ENCODE measurements at places on chromosomes 2 and 18.

GRCh38 chr2:10202131-10202665, 79.7 kb downstream of the RRM2 start:
- H3K27ac ChIP-seq, result no peak overlapping the region
- DNase-seq, result no peak
- no peaks in the 10 kb centered on the region for H3K36me3 ChIP-seq
- no peak overlapping the region for H3K4me3 ChIP-seq
- no peaks in the 10 kb centered on the region for H3K27me3 ChIP-seq

- no peak overlapping the region for H3K4me3 ChIP-seq
- DNase-seq, result peak; percentile 6
- H3K27me3 ChIP-seq, result no peaks in the 10 kb centered on the region
- H3K27ac ChIP-seq, result peak overlapping the region; percentile 59
Measured at GRCh38 chr2:28251337-28251736, 141.3 kb upstream of the FOSL2 start.

GRCh38 chr18:9115984-9116383, 13.5 kb downstream of the NDUFV2 start:
- no peaks in the 10 kb centered on the region for H3K36me3 ChIP-seq
- H3K4me3 ChIP-seq, result no peak overlapping the region
- DNase-seq, result no peak
- H3K4me1 ChIP-seq, result peaks cover 35% of the 10 kb centered on the region
- no peaks in the 10 kb centered on the region for H3K27me3 ChIP-seq

- H3K36me3 ChIP-seq, result no peaks in the 10 kb centered on the region
- DNase-seq, result no peak
- H3K27me3 ChIP-seq, result no peaks in the 10 kb centered on the region
- no peak overlapping the region for H3K4me3 ChIP-seq
Measured at GRCh38 chr18:69968039-69968438, 20.4 kb upstream of the CD226 start.

- no peaks in the 10 kb centered on the region for H3K36me3 ChIP-seq
- H3K27ac ChIP-seq, result peak overlapping the region; percentile 44
- DNase-seq, result no peak
Measured at GRCh38 chr18:13611601-13612195, 114.7 kb downstream of the FAM210A start.

GRCh38 chr2:6526093-6526824, 339.4 kb downstream of the CMPK2 start:
- no peaks in the 10 kb centered on the region for H3K27me3 ChIP-seq
- H3K36me3 ChIP-seq, result no peaks in the 10 kb centered on the region
- no peak for DNase-seq
- H3K4me3 ChIP-seq, result no peak overlapping the region

GRCh38 chr2:60499651-60500265, 53.7 kb downstream of the BCL11A start:
- no peak for DNase-seq
- H3K36me3 ChIP-seq, result peaks cover 2% of the 10 kb centered on the region
- no peaks in the 10 kb centered on the region for H3K27me3 ChIP-seq
- no peak overlapping the region for H3K27ac ChIP-seq
- no peak overlapping the region for H3K4me3 ChIP-seq
- H3K4me1 ChIP-seq, result peaks cover 3% of the 10 kb centered on the region

DNA sequence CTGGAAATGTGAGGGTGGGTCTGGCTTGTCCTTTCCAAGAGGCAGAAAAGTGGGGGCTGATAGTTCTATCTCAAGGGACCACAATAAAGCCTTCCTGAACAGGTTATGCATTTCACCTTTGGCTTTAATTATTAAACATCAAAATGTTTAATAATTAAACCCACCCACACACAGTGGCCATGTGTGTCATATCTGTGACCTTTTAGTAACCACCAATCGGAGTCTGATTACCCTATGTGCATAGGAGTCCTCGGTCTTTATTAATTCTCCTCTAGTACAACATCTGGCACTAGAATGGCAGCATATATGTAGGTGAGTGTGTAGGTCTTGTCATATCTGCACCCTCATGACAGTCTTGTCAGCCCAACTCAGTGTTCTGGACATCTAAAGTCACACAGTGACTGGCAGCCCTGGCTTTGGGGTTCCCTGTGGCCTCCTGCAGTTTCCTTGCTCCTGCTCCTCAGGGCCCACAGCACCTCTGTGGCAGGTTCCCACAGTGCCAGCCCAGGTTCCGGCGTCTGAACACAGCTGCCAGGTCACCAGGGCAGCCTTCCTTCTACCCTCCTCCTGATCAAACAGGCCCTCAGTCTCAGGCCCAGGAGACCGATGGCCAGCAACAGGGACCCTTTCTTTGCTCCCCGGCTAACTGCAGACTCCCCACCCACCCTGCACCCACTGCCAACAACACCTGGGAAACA, 100.9 kb downstream of the MTCL1 start:
- H3K27ac ChIP-seq, result no peak overlapping the region
- H3K4me1 ChIP-seq, result peaks cover 18% of the 10 kb centered on the region
- DNase-seq, result no peak
- no peaks in the 10 kb centered on the region for H3K27me3 ChIP-seq
- H3K36me3 ChIP-seq, result no peaks in the 10 kb centered on the region

GRCh38 chr2:60296219-60296955, 257.1 kb downstream of the BCL11A start:
- H3K27me3 ChIP-seq, result peaks cover 3% of the 10 kb centered on the region
- H3K27ac ChIP-seq, result no peak overlapping the region
- no peaks in the 10 kb centered on the region for H3K4me1 ChIP-seq
- no peak overlapping the region for H3K4me3 ChIP-seq
- no peaks in the 10 kb centered on the region for H3K36me3 ChIP-seq
- DNase-seq, result no peak

DNA sequence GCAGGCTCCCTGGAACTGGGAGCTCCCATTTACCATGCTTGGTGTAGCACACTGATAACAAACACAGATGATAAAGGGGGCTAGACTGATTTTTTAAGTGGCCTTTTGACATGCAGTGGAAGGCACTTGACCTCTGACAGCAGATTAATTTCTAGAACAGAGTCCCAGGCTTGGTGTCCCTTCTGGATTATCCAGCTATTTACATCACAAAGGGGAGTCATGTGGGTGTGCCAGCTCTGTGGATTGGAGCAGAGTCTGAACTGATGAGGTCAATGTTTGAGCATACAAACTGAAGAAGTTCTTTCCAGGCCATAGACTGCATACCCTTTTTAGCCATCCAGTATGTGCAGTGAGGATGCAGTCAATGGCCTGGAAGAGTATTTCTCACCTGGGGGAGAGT, 31.5 kb upstream of the SIX2 start:
- H3K4me1 ChIP-seq, result no peaks in the 10 kb centered on the region
- H3K27ac ChIP-seq, result no peak overlapping the region
- DNase-seq, result no peak
- no peak overlapping the region for H3K4me3 ChIP-seq
- H3K27me3 ChIP-seq, result no peaks in the 10 kb centered on the region
- no peaks in the 10 kb centered on the region for H3K36me3 ChIP-seq

DNA sequence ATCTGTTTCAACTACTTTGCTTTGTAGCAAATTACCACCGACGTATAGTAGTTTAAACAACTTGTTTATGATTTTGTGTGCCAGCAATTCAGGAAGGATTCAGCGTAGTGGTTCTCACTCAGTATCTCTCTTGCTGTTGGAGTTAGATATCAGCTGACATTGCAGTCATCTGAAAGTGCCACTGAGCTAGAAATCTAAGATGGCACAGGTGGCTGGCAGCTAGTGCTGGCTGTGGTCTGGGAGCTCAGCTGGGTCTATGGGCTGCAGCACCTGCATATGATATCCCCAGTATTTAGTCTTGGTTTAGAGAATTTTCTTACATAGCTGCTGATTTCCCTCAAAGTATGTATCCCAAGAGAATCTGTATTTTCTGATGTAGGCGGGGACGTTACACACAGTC, 235.6 kb downstream of the SCG2 start:
- H3K36me3 ChIP-seq, result no peaks in the 10 kb centered on the region
- DNase-seq, result no peak
- H3K4me3 ChIP-seq, result no peak overlapping the region
- H3K27ac ChIP-seq, result no peak overlapping the region
- H3K27me3 ChIP-seq, result no peaks in the 10 kb centered on the region

- H3K4me3 ChIP-seq, result no peak overlapping the region
- H3K27me3 ChIP-seq, result peaks cover 4% of the 10 kb centered on the region
- H3K4me1 ChIP-seq, result peaks cover 11% of the 10 kb centered on the region
- peak; percentile 56 for DNase-seq
- H3K36me3 ChIP-seq, result no peaks in the 10 kb centered on the region
- no peak overlapping the region for H3K27ac ChIP-seq
Measured at GRCh38 chr2:109238580-109238979, 109.6 kb downstream of the SH3RF3 start.

GRCh38 chr2:196159221-196159892, 12.0 kb downstream of the STK17B start:
- H3K4me1 ChIP-seq, result peaks cover 34% of the 10 kb centered on the region
- H3K27me3 ChIP-seq, result no peaks in the 10 kb centered on the region
- peaks cover 4% of the 10 kb centered on the region for H3K36me3 ChIP-seq
- no peak for DNase-seq
- peak overlapping the region; percentile 93 for H3K27ac ChIP-seq

DNA sequence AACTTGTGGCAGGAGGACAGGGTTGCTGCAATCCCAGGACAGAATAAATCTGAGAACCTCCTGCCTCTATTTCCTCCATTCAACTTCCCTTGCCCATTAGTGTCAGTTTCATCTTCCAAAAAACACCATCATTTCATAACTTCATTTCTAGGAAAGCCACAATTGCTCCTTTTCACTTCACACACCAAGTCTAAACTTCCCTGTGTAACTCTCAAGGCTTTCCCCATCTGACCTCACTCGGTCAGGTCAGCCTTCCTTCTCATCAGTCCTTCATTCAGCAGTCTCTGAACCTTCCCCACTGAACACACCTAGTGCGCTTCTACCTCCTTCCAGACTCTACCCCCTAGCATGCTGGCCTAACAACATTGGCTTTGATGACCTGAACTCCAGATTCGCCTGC, 35.8 kb downstream of the TCF7L1 start:
- H3K27ac ChIP-seq, result no peak overlapping the region
- no peak overlapping the region for H3K4me3 ChIP-seq
- no peaks in the 10 kb centered on the region for H3K36me3 ChIP-seq
- no peaks in the 10 kb centered on the region for H3K4me1 ChIP-seq

GRCh38 chr2:12552092-12552491, 164.6 kb upstream of the TRIB2 start:
- no peaks in the 10 kb centered on the region for H3K27me3 ChIP-seq
- peaks cover 16% of the 10 kb centered on the region for H3K4me1 ChIP-seq
- no peak for DNase-seq

GRCh38 chr2:43443282-43443681, 152.6 kb downstream of the THADA start:
- no peak for DNase-seq
- no peaks in the 10 kb centered on the region for H3K4me1 ChIP-seq
- H3K4me3 ChIP-seq, result no peak overlapping the region
- no peaks in the 10 kb centered on the region for H3K27me3 ChIP-seq
- H3K36me3 ChIP-seq, result peaks cover 7% of the 10 kb centered on the region

- no peaks in the 10 kb centered on the region for H3K4me1 ChIP-seq
- DNase-seq, result no peak
- no peak overlapping the region for H3K4me3 ChIP-seq
Measured at GRCh38 chr2:39608686-39609441, 56.9 kb upstream of the TMEM178A start.

DNA sequence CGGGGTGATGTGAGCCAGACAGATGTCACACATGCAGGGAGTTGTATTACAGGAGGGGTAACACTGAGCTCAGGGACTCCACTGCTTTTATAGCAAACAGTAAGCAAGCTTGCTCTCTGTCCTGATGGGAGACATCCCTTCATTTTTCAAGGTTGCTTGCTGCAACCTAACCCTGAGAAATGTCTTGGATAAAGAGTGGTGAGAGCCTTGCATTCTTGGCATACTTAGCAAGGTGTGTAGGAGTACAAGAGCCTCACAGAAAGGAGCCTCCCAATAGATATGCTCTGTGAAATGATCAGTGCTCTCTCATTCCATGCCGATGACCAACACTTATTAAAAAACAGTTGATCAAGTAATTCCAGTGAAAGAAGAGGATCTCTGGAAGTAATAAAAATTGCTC, 8.1 kb downstream of the PFN4 start:
- no peak overlapping the region for H3K27ac ChIP-seq
- H3K4me3 ChIP-seq, result no peak overlapping the region
- DNase-seq, result no peak

- no peaks in the 10 kb centered on the region for H3K4me1 ChIP-seq
- H3K4me3 ChIP-seq, result no peak overlapping the region
- no peaks in the 10 kb centered on the region for H3K27me3 ChIP-seq
- no peak overlapping the region for H3K27ac ChIP-seq
Measured at GRCh38 chr2:1651121-1652033, 92.9 kb downstream of the PXDN start.

- peak overlapping the region; percentile 65 for H3K27ac ChIP-seq
- H3K36me3 ChIP-seq, result no peaks in the 10 kb centered on the region
- peak overlapping the region; percentile 76 for H3K4me3 ChIP-seq
- no peak for DNase-seq
Measured at GRCh38 chr18:77130229-77131099, 2.1 kb downstream of the MBP start.

DNA sequence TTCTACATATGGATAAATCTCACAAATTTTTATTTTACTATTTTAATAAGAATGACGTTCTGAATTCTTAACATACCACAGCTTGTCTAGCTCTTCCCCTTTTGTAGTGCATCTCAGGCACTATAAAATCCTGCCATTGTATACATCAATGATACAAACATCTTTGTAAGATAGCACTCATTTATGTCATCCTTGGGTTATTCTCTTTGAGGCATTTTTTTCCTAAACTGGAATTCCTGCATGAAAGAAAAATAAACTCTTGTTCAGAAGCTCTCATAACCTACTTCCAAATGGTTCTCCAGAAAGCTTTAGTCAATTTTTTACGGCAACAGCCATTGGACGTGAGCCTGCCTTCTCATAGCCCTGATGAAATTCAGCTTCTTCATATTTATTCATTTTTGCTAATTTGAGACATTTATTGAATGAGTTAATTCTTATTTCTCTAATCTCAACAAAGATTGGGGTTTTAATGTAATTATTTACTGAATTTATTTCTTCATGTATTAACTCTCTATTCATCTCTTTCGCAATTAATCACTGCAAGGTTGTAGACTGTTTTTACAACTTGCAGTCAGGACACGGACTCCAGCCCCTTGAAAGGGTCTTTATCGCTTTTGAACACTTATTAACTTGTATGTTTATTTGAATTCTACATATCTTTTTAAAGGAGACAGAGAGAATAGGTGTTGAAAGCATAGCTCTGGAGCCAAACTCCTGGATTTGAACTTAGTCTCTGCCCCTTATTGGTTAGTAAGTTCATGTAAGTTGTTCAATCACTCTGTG, 57.6 kb upstream of the PARD3B start:
- no peak overlapping the region for H3K27ac ChIP-seq
- H3K4me3 ChIP-seq, result no peak overlapping the region
- no peaks in the 10 kb centered on the region for H3K4me1 ChIP-seq
- DNase-seq, result no peak
- no peaks in the 10 kb centered on the region for H3K27me3 ChIP-seq

DNA sequence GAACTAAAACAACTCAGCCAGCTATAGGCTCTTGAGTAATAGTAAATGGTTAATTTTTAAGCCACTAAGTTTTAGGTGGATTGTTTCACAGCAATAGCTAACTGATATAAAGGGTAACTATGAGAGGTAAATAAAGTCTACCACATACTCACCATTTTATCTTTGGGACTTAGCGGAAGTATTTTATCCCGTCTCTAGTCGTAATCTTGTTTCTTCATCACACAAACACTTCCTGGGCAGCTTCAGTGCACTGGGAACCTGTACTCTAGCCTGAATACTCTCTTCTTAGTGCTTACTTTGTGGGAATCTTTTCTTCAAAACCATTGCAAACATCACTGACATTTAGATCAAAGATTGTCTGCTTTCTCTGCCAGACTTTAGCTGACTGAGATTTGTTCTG, 360.5 kb downstream of the EPHA4 start:
- no peaks in the 10 kb centered on the region for H3K27me3 ChIP-seq
- H3K27ac ChIP-seq, result no peak overlapping the region
- no peaks in the 10 kb centered on the region for H3K36me3 ChIP-seq
- H3K4me1 ChIP-seq, result peaks cover 7% of the 10 kb centered on the region
